Midbrain (tissue), 1 donor: ENCODE measurements at places on chromosomes 12 and 14.

DNA sequence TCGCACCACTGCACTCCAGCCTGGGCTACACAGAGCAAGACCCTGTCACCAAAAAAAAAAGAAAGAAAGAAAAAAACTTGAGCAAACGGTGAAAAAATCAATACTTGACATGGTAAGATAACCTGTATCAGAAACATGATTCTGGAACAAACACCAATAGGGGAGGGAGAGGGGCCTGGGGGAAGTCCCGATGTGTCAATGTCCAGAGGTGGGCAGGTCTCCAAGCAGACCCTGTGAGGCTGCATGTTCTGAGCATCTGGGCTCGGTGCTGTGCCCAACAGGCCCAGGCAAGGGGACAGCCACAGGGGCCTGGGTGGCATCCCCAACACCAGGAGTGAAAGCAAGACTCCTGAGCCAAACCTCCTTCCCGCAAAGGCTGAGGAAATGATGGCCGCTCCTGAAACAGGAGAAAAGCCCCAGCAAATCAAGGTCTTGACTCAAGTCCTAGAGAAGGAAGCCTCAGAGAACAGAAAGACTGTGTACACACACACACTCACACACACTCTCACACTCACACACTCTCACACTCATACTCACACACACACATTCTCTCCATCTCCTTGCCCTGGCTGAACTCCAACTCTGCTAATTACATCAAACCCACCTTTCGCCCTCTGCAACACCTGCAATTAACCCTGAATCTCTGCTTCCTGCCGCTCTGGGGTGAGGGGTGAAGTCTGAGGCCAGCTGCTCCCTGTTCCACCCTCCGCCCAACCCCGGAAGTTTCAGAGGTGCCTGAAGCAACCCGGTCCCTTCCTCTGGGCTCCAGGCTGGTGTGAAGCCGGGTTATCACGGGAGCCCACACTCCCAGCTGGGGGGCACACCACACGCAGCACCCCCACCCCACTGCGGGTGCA lies 20.4 kb downstream of the CCDC88C start:
- DNase-seq = no peak

- DNase-seq = no peak
Measured at GRCh38 chr12:30358671-30359070, 337.0 kb downstream of the IPO8 start.

- DNase-seq = peak; percentile 30
Measured at GRCh38 chr14:68939893-68940613, 39.0 kb downstream of the ACTN1 start.

DNA sequence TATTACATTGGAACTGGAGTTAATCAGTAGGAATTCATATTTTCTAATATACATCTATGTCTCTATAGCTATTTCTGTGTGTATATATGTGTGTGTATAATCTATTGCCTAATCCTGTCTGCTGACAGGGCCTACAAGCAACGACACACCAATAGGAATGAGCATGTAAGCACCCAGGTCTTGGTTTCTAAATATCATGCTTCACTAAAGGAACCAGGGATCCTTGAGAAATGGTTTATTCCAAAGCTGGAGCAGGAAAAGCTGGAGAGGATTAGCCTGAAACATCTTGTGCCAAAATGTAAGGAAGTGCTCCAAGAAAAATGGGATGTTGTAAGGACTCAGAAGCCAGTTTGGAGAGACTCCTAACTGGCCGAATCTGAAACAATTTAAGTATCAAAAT lies 29.3 kb upstream of the LGALS3 start:
- DNase-seq = no peak

- no peak for DNase-seq
Measured at GRCh38 chr14:103301512-103302354, 32.3 kb upstream of the EIF5 start.

GRCh38 chr14:36398463-36399291 lies 78.2 kb upstream of the MBIP start:
- DNase-seq = no peak

- no peak for DNase-seq
Measured at GRCh38 chr12:47488888-47489287, 216.9 kb downstream of the RPAP3 start.

- no peak for DNase-seq
Measured at GRCh38 chr14:51856792-51857296, 3.6 kb upstream of the GNG2 start.

GRCh38 chr14:69716478-69717187 lies 50.3 kb upstream of the SRSF5 start:
- DNase-seq = no peak

DNA sequence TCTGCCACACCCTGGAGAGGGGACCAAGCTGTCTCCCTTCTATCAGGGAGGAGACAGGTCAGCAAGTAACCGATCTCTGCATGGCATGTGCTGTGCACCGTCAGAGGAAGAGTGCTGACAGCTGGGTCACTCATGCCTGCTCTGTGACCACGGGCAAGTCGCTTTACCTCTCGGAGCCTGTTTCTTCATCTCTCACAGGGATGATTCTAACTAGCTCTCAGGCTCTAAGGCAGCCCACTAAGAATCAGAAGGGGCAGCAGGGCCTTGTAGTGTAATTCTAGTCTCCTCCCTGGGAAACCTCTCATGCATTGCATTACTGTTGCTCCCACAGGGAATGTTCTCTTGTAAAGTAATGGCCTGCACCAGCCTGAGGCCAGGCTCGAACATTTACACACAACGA lies 11.9 kb downstream of the CD9 start:
- no peak for DNase-seq

GRCh38 chr12:124480469-124481256 lies 86.7 kb downstream of the NCOR2 start:
- no peak for DNase-seq

GRCh38 chr12:43008953-43009845 lies 419.7 kb upstream of the PRICKLE1 start:
- DNase-seq = no peak

GRCh38 chr14:104723651-104724406 lies at the start of gene ADSS1:
Gene ADSS1, plus strand, starts transcription at chr14:104724229. Its CDS starts 42 bp downstream, at chr14:104724271.
- peak; percentile 54 for DNase-seq
